ENCODE measurements at places on chromosomes 16 and 17. TPM values are rescaled to one million over a fixed set of nuclear protein-coding genes. Genes with fewer than 3 reads are reported as not detected.

The CACNG3 gene
- total RNA-seq: not detected

DNA sequence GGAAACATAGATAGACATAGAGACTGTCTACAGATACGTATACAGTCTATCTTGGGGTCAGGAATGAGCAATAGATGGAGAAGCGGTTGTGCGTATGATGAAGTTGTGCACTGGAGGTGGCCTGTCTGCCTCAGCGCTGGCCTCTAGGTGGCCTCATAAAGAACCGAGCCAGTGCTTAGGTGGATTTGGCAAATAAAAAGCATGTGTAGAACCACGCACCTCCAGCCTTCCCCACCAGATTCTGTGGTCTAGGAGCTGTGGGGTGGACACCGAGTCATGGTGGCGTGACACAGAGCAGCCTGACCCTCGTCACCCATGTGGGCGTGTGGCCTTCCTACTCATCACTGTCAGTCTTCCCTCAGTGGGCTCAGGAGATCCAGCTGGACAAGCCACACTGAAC, 34.0 kb downstream of the PGS1 start:
- peak; percentile 65 for DNase-seq

GRCh38 chr17:7132511-7133094, 18.0 kb upstream of the ASGR2 start:
- DNase-seq: peak; percentile 56

- DNase-seq: no peak
These were observed 26.0 kb downstream of the NGFR start for GRCh38 chr17:49521088-49521450.

The ZNF830 gene
- total RNA-seq: 32.7 TPM

DNA sequence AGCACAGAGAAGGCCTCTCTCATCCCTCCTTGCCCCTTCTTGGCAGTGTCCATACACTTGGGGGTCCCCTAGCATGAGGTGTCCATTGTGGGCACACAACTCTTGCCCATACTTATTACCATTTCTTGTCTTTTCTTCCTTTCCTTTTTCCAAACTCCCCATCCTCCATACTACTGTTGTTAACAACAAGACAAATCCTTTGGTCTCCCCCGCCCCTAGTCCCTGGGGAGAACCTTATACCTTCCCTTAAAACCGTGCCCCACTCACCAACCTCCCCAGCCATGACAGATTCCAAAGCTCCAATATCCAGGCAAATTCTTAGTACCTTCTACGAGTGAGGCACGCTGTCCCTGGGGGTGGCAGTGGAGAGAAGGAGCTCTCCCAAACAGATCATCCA, 82.9 kb downstream of the GAS7 start:
- no peak for DNase-seq

- DNase-seq: peak; percentile 42
These were observed 3.0 kb downstream of the ABHD15 start for GRCh38 chr17:29563816-29564215.

The OR3A2 gene
- total RNA-seq: 2.5 TPM

The CD79B gene
- 19.1 TPM for total RNA-seq

The TPSB2 gene
- not detected for total RNA-seq

DNA sequence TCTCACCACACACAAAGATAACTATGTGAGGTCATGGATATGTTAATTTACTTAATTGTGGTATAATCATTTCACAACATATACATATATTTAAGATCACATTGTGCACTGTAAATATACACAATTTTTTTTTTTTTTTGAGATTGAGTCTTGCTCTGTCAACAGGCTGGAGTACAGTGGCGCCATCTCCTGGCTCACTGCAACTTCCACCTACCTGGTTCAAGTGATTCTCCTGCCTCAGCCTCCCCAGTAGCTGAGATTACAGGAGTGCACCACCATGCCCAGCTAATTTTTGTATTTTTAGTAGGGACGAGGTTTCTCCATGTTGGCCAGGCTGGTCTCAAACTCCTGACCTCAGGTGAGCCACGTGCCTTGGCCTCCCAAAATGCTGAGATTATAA, 11.5 kb upstream of the PRSS54 start:
- DNase-seq: peak; percentile 65

GRCh38 chr17:54439816-54440215, 460.8 kb upstream of the TOM1L1 start:
- DNase-seq: no peak

The CYLD gene
- total RNA-seq: 135 TPM

- peak; percentile 79 for DNase-seq
These were observed 875 bp downstream of the PRKCB start for GRCh38 chr16:23836404-23837311.

The DNASE1L2 gene
- total RNA-seq: 1.5 TPM

DNA sequence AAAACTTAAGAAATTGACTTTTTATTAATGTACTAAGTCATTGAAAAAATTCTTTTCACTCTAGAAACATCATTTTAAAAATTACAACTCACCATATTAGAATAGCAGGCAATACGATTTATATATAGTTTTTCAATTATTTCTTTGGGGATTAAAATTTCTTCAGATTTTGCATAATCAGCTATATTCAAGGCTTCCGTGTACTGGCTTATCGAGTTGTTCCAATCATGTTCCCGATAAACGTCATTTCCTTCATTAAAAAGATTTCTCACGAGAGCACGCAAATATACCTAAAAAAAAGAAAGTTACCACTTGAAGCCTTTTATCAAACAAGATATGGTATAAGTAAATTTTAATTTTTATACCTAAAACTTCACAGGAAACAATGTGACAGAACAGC, 18.0 kb downstream of the ZC3H7A start:
- no peak for DNase-seq

The GUCY2D gene
- total RNA-seq: not detected

The PRRT2 gene
- 1.1 TPM for total RNA-seq

The CDH8 gene
- total RNA-seq: not detected

The KRTAP1-1 gene
- total RNA-seq: not detected

- DNase-seq: no peak
These were observed 81.1 kb downstream of the CACNG1 start for GRCh38 chr17:67125417-67125816.

- DNase-seq: no peak
These were observed 48.3 kb upstream of the MAF start for GRCh38 chr16:79648826-79649225.

- no peak for DNase-seq
These were observed 89.3 kb downstream of the RPGRIP1L start for GRCh38 chr16:53614346-53614745.

The LRRC36 gene
- 0.45 TPM for total RNA-seq

- no peak for DNase-seq
These were observed 239.2 kb upstream of the MAF start for GRCh38 chr16:79839466-79840341.

The RAC3 gene
- 6.4 TPM for total RNA-seq

The CA10 gene
- total RNA-seq: 0.09 TPM

The KCNG4 gene
- total RNA-seq: not detected

DNA sequence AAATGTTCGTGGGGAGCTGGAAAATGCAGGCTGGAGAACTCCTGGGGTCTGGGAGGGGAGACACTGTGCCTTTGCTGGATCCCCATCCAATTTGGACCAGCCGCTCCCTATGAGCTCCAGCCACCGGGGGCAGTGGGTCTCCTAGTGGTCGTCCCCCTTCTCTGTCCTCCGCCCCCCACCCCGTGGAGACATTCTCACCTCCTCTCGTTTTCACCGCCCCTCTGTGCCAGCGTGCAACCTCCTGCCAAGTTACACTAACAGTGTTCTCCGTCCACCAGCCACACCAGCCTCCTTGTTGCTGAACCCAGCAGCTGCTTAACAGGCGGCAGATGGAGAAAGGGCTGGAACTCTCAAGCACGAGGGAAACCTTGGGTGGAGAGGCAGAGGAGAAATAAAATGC, 67.4 kb upstream of the SOX9 start:
- no peak for DNase-seq

DNA sequence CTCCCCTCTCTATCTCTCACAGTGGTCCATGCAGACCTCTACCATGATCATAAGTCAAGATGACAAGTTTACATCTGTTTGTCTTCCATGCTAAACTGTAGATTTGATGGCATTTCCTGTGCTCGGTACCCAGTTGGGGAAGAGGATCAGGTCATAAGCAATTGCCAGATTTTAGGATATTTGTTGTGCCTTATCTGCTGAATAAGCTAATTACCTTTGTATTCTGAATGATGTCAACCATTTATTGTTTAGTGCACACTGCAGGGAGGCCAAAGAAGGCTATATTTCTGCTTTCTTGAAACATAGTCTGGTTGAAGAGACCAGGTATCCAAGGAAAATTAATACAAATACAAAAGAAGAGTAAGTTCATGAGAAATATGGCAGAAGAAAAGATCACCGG, 5.8 kb upstream of the ALDOC start:
- no peak for DNase-seq

DNA sequence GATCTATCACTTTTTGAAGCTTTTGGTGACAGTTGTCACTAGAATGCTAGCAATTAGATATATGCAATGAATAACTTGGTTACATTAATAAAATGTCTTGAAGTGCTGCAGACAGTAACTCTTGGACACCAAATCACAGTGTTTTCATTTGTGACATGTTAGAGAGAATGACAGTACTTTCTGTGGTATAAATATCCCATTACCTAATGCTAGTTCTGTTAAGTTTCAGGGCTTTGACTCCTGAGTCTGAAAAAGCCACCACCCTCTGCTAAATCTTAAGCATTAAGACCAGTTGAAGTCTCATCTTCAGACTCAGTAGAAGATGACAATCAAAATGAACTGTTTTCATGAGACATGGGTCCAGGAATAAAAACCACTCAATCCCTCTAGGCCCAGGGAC, 10.6 kb upstream of the CPHXL2 start:
- no peak for DNase-seq

The PKMYT1 gene
- total RNA-seq: 199 TPM

GRCh38 chr17:63537991-63538692, 12.1 kb upstream of the DCAF7 start:
- no peak for DNase-seq

The GOSR1 gene
- 49.3 TPM for total RNA-seq

The MYLK3 gene
- total RNA-seq: not detected

The G6PC1 gene
- total RNA-seq: not detected

The SLC16A13 gene
- 34.1 TPM for total RNA-seq

The TCF25 gene
- 216 TPM for total RNA-seq

The PIRT gene
- not detected for total RNA-seq

The GLP2R gene
- not detected for total RNA-seq

- peak; percentile 79 for DNase-seq
These were observed 396 bp downstream of the NFE2L1 start for GRCh38 chr17:48048384-48049126.

The TMEM204 gene
- 34.7 TPM for total RNA-seq

GRCh38 chr16:66474750-66475199, 47.7 kb downstream of the BEAN1 start:
- peak; percentile 88 for DNase-seq

GRCh38 chr17:35163886-35164285, 16.3 kb downstream of the UNC45B start:
- DNase-seq: no peak

- no peak for DNase-seq
These were observed 274.0 kb downstream of the PARN start for GRCh38 chr16:14356064-14356463.

The TMC7 gene
- total RNA-seq: not detected

The TMC5 gene
- 0.09 TPM for total RNA-seq

The CCL16 gene
- total RNA-seq: not detected

DNA sequence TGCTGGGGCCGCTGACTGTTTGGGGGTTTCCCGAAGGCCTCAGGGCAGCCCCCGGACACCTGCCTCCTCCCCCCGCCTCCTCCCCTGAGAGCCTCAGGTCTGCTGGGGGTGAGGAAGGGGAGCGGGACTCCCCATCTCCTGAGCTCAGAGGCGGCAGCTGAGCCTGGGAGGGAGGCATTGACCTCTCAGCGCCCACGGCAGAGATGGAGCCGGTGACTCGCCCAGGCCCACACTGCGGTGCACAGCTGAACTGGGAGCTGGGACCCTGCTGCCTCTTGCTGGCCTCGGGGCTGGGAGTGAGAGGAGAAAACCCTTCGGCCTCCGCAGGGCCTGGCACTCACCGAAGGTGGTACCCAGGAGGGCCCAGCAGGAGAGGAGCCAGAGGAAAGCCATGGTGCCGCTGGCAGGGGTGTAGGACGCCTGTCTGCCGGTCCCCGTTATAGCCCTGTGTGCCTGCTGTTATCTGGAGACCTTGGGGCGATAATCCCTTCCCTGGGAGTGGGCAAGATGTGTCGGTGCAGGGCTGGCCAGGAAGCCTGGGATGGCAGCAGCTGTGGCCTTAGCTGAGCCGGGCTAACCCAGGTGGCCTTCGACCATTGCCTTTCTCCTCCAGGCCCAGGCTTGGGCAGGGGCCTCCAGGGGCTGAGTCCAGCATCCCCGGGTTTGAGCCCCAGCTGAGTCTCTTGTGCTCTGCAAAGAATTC, at the start of gene CTRB2:
Gene CTRB2 (minus strand): TSS at position 413 of the 703 bp plus-strand sequence. CDS start 20 bp downstream, at position 393.
- no peak for DNase-seq

The TOP2A gene
- total RNA-seq: 310 TPM

DNA sequence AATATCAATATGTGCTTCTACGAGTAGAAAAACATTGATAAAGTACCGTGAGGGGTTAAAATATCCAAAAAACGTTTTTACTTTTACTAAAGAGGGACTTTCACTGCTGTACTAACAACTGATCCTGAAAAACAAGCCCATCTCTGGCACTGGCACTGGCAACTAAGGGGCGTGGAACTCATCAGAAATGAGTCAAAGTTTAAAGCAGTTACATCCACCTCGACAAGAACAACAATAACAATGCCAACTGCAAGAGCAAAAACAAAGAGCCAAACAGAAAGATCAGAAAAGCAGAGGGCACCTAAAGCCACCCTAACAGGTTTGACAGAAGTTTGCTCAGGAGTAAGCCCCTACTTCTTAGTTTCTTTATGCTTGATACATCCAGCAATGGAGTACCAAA, 13.1 kb downstream of the MBTPS1 start:
- no peak for DNase-seq
